ENCODE measurements at places on chromosomes 2 and 18.

- no peak for DNase-seq
These were observed 47.5 kb downstream of the GAREM1 start for GRCh38 chr18:32422978-32423740.

DNA sequence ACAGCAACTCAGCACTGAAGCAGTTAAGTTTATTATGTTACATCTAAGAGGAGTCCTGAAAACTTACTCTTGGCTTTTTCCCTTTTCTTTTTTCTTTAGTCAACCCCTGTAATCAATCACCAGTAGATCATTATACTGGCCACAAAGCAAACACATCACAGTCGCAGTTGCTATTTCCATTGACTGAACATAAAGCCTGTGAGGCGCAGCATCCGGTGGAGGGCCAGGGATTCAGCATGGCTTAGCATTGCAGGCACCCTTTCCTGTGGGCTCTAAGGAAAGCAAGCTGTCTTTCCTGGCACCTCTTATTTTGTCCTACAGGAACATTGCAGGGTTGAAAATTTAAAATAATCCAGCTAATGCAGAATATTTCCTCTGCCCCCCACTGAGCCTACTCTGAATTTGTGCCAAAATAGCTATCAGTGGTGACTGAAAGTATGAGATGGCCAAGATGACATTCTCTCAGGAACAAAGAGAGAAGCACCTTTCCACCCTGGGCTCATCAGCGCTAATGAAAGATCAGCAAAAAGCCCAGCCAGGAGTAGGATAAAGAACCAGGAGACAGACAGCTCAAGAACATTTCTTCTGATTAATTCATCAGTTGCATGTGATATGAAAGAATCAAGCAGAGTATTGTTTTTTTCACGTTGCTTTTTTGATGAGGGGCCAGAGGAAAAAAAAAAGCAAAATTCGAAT lies 85.3 kb upstream of the SULT1C3 start:
- DNase-seq: no peak

GRCh38 chr2:227890495-227891079 lies 19.2 kb downstream of the DAW1 start:
- DNase-seq: peak; percentile 77

- DNase-seq: no peak
These were observed 77.2 kb upstream of the TFCP2L1 start for GRCh38 chr2:121362226-121362625.

DNA sequence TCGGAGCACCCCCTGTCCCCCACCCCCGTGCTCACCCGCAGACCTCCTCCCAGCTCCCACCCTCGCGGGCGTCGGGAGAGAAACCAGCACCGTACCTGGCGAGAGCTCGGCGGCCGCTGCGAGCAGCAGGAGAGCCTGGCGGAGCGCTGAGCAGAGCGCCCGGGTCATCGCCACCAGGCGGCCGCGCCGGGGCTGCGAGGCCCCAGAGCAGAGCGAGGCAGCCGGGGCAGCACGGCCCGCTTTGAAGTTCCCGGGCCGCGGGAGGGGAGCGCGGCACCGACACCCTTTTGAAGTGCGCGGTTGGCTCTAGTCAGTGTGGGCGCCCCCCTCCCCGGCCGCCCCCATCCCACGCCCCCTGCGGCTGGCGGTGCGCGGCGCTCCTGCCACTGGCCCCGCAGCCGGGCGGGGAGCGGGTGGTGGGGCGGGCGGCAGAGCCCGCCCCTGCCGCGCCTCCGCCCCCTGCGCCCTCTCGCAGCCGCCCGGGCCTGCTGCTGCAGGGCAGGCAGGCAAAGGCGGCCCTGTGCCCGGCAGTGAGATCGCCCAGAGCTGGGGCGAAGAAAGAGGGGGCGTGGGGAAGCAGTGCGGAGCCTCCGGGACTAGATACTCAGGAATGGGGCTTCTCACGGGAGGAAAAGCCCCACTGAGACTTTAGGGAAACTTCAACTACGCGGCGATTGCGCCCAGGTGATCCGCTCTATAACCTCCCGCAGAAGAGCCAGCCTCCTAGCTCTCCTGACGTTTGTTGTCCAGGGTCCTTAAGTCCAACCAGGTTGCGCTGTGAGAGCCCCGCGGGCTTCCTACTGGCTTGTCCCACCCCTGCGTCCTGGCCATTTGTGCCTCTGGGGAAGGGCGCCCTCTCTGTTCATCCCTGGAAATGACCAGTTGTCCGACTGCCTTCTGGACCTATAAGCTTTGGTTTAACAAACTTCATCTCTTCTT lies at the start of gene ACVR1C:
ACVR1C (minus strand) TSS at position 388 of the 939 bp plus-strand sequence; CDS start at position 168, 220 bp downstream.
- peak; percentile 67 for DNase-seq

- no peak for DNase-seq
These were observed 37.6 kb upstream of the PLEKHM3 start for GRCh38 chr2:208062961-208063360.

DNA sequence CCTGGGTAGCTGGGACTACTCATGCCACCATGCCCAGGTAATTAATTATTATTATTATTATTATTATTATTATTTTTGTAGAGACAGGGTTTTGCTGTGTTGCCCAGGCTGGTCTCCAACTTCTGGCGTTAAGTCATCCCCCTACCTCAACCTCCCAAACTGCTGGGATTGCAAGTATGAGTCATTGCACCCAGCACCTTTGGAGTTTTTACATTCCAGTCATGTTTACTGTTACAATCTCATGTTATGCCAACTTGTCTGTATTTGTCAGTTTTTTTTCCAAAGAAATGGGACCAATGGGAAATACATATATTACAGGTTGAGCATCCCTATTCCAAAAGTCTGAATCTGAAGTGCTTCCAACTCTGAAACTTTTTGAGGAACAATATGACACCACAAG lies 903.8 kb downstream of the SLC4A3 start:
- DNase-seq: no peak

- no peak for DNase-seq
These were observed 129.7 kb downstream of the TGIF1 start for GRCh38 chr18:3579701-3580100.

DNA sequence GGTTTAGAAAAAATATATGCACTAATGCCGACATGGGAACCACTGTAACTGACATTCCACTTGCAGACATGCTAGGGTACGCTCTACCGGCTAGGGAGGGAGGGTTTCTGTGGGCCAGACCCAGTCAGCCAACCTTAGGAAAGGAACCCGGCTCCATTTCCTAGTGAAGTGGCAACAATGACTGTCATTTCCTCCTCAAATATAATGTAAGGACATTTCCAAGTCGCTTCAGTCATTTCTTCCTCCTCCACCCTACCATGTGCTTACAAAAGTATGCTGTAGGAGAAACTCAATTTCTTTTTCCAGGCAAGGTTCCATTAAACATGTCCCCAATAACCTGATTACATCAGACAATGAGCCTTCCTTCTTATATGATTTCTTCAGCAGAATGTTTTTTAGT lies 64.3 kb upstream of the PSMD14 start:
- no peak for DNase-seq

DNA sequence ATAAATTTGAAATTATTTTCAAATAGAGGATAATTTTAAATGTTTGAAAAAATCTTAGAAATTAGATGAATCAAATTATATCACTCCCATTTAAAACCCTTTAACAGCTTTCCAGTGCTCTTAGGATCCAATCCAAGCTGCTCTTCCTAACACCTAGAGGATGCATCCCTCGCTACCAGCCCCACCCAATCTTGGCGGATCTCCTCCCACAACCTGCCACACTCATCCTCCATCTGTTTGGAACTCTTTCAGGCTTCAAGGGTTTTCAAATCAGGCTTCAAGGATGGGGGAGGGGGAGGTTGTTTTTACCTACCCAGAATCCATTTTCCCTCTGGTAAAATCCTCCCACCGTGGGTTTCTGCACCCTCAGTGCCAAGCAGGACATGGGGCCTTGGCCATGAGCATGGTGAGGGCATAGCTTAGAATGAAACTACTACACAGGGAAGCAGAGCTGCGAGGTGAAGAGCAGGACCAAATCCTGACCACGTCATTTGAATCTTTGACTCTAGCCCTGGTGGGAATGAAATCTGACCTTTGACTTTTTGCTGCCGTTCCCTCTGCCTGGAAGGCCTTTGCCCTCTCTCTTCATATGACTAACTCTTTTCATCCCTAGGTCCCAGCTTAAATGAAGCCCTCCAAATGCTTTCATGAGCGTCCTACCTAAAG lies 113.0 kb upstream of the MAPRE2 start:
- no peak for DNase-seq

DNA sequence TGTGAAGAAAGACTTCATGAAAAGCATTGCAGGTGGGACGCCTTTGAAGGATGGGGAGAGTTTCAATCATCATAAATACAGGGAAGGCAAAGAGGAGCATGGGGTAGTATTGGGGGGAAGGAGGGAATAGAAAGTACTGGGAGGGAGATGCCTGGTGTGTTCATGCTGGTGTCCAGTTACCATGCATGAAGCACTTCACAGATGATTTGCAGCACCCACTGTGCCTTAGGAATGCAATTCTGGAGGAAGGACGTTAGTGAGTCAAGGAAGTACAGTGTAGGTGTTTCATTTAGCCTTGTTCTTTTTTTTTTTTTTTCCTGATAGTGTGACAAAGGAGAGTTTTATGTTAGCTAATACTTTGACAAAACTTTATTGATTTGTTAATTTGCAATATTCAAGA lies 36.8 kb downstream of the ADAM23 start:
- peak; percentile 8 for DNase-seq

GRCh38 chr18:413233-413632 lies 87.3 kb downstream of the COLEC12 start:
- peak; percentile 23 for DNase-seq

DNA sequence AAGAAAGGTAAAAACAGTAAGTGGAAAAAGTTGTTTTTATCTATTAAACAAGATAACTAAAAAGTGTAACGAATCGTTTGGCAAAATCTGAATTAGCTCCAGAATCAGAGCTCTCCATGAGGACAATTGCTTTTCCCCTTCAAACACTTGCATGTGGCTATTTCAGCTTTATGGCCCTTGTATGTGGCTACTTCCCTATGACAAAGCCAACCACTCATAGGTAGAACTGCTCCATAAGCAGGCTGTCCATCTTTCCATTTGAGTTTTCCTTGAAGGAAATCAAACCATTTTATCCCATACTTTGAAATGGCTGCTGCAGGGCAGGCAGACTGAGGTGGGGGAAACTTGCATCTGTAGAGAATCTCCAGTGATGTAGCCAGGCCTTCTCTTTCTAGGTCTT lies 445.5 kb upstream of the ID2 start:
- DNase-seq: no peak

- no peak for DNase-seq
These were observed 55.1 kb downstream of the COL4A3 start for GRCh38 chr2:227219312-227220105.
